Occipital lobe (tissue), 3 donors: ENCODE measurements at places on chromosomes 4 and X. TPM values are rescaled to one million over a fixed set of nuclear protein-coding genes. Genes with fewer than 3 reads are reported as not detected.

HTR2C gene
- 0.31 TPM for total RNA-seq

UCP1 gene
- not detected for total RNA-seq

NHSL2 gene
- total RNA-seq, result 0.78 TPM

GRCh38 chrX:19602866-19603622 is 87.7 kb upstream of the MAP3K15 start:
- no peak for DNase-seq

GRCh38 chrX:68196939-68197791 is 236.1 kb downstream of the OPHN1 start:
- peak; percentile 4 for DNase-seq

GRCh38 chr4:104519588-104519987 is 24.9 kb upstream of the CXXC4 start:
- DNase-seq, result no peak
